ENCODE measurements at places on chromosomes 4 and X. TPM values are rescaled to one million over a fixed set of nuclear protein-coding genes. Genes with fewer than 3 reads are reported as not detected.

PF4V1 gene
- total RNA-seq: 3.4 TPM

DNA sequence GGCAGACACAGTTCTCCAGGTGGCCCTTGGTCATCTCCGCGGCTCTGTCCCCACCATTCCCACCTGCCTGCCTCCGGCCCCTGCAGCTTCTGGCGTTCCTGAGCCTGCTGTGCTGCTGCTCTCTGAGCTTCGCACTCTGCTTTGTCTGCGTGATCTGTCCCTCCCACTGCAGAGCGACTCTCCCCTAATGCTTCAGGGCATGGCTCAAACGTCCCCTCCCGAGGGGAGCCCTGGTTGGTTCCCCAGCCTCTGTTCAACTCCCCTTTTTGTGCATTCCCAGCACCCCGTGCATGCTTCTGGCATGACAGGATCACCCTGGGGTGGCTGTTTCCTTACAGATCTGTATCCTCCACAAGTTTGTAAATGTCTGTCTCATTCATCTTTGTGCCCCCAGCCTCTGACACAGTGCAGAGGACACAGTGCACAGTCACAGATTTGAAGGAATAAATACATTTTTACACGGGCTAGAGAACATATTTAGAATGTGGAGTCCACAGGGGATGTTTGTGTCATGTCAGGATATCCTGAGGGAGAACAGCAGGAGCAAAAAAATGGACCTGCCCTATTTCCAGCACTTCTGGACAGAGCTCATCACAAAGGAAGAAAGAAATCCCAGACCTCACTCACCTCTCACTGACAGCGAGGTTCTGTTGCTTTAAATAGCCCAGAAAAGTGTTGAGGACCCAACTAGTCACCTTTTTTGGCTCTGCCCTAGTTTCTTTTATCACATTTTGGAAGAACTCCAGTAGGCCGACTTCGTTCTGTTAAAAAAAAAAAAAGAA lies 72.6 kb downstream of the GATB start:
- no peaks in the 10 kb centered on the region for H3K36me3 ChIP-seq
- H3K27me3 ChIP-seq: no peaks in the 10 kb centered on the region
- no peaks in the 10 kb centered on the region for H3K4me1 ChIP-seq
- no peak for DNase-seq
- peak overlapping the region; percentile 18 for H3K27ac ChIP-seq

NALF2 gene
- 0.15 TPM for total RNA-seq

DNA sequence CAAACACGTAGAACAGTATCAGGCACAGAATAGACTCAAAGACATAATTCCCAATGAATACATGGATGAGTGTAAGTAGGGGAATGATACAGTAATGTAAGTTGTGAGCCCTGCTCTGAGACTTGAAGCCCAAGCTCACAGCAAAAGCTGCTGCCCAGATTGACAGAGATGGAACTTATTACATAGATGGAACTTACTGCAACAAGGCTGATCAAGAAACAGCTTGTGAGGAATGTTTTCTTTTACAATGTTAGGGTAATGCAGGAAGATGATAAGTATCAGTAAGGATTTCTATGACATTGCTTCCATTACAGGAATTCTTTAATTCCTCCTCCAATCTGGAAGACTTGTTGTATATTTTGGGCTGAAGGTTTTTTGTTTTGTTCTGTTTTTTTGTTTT lies 278.4 kb downstream of the IL15 start:
- no peak overlapping the region for H3K4me3 ChIP-seq
- no peak overlapping the region for H3K27ac ChIP-seq
- no peaks in the 10 kb centered on the region for H3K27me3 ChIP-seq
- no peaks in the 10 kb centered on the region for H3K36me3 ChIP-seq

DNA sequence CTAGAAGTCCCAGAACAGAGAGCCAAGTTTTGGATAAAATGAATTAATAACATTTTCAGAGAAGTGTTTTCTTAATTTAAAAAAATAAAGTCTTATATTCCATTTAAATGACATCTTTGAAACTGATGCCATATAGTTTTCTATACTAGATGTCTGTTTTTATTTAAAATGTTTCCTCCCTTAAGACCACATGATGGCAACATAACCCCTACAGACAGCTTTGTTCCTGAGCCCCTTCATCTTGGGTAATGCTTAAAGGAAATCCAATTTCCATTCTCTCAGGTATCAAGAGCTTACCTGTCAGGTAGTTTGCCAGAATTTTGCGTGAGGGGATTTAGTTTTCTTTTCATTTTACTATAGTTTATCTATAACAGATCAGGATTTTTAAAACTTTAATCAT lies 181.4 kb upstream of the UGT8 start:
- no peak overlapping the region for H3K27ac ChIP-seq
- H3K4me3 ChIP-seq: no peak overlapping the region
- H3K4me1 ChIP-seq: no peaks in the 10 kb centered on the region
- no peak for DNase-seq
- H3K36me3 ChIP-seq: no peaks in the 10 kb centered on the region
- no peaks in the 10 kb centered on the region for H3K27me3 ChIP-seq

GRCh38 chr4:172843192-172843591 lies 325.4 kb upstream of the GALNT7 start:
- no peaks in the 10 kb centered on the region for H3K27me3 ChIP-seq
- no peaks in the 10 kb centered on the region for H3K4me1 ChIP-seq
- no peak overlapping the region for H3K27ac ChIP-seq
- H3K36me3 ChIP-seq: no peaks in the 10 kb centered on the region

C4orf36 gene
- not detected for total RNA-seq

GRCh38 chr4:28469886-28470285 lies 1609.2 kb downstream of the STIM2 start:
- H3K4me1 ChIP-seq: no peaks in the 10 kb centered on the region
- DNase-seq: no peak
- no peaks in the 10 kb centered on the region for H3K36me3 ChIP-seq
- no peaks in the 10 kb centered on the region for H3K27me3 ChIP-seq
- H3K4me3 ChIP-seq: no peak overlapping the region
- H3K27ac ChIP-seq: no peak overlapping the region

DNA sequence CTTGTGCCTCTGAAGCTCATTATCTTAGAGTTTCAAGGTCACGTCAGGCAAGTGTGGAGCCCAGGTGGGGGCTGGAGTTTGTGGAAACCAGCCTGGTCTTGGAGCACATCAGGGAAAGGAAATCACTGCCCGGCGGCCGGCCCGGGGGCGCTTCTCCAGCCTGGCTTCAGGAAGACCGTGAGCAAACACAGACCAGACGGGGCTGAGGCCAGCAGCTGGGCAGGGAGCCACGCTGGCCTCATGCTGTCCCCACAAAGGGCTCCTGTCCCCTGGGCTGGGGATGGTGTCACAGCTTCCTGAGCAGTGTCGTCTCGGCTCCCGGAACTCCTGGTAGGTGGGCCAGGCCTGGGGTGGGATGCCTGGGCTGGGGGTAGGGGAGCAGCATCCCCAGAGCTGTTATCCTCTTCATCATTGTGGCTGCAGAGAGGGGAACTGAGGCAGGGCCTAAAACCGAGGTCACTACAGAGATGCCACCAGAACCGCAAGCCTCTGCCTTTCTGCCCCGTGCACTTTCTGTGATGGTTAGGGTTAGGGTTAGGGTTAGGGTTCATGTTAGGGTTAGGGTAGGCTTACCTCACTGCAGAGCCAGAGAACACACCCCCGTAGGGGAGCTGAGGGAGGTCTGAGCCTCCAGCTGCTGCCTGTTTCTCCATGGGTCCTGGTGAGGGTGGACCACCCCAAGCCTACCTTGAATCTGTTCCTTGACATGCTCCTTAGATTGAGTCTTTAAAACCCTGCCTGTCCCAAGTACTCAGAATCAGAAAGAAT lies 77.5 kb downstream of the HTRA3 start:
- no peaks in the 10 kb centered on the region for H3K36me3 ChIP-seq
- H3K27ac ChIP-seq: no peak overlapping the region
- no peak overlapping the region for H3K4me3 ChIP-seq

DNA sequence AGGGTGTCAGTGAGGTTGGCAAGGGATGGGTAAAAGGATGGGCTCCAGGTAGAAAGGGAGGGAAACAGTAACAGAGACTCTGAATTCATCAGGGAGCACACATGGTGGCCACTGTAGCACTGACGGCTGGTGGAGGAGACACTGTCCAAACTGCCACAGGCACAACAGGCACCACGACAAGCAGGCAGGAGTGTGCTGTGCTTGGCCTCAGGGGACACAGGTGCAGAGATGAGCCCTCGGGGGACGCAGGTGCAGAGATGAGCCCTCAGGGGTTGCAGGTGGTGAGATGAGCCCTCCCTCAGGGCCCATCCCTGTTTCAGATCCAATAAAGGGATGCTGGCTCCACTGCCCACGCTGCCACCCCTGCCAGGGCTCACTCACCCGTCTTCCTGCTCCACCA lies 7.6 kb downstream of the PDE6B start:
- DNase-seq: no peak
- H3K4me1 ChIP-seq: no peaks in the 10 kb centered on the region
- no peaks in the 10 kb centered on the region for H3K27me3 ChIP-seq
- no peak overlapping the region for H3K27ac ChIP-seq
- H3K4me3 ChIP-seq: no peak overlapping the region

SYNPO2 gene
- 36.9 TPM for total RNA-seq

DNA sequence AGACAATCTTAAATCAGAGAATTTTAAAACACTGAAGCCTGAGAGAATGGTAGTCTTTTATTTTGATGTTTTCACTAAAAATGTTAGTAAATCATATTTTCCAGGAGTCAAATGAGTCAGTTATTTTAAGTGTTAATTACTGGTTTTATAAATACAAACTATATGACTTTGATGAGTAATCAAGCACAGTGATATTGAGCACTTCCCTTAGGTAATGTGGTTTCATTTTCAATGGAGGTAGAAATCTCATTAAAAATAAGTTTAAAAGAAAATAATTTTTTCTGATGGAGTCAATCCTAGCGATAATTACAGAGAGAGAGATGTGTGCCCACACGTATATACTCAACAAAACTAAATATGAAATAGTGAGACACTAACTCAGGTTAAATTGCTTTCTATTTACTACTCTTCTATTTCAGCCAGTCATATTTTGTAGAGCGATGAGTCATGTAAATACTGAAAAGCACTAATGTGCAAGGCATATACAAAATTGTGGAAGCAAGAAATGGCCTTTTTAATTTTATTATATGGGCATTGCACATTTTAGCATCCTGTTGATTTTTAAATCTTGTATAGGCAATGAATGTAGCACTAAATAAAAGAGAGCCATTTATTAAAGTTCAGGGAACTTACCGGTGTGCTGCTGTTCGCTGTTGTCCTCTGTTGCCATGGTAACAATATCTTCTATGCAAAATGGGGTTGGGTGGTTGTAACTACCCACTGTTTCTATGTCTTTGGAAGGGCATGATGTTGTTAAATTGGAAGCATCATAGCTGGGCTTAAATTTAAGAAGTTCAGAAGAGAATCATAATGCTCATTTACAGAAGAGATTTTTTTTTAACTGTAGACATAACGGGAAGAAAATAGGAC lies 513.7 kb downstream of the TLL1 start:
- H3K27me3 ChIP-seq: no peaks in the 10 kb centered on the region
- no peaks in the 10 kb centered on the region for H3K4me1 ChIP-seq
- H3K4me3 ChIP-seq: no peak overlapping the region
- DNase-seq: no peak
- no peaks in the 10 kb centered on the region for H3K36me3 ChIP-seq

SPANXA1 gene
- not detected for total RNA-seq

- no peaks in the 10 kb centered on the region for H3K27me3 ChIP-seq
- DNase-seq: peak; percentile 64
- peak overlapping the region; percentile 51 for H3K27ac ChIP-seq
- no peak overlapping the region for H3K4me3 ChIP-seq
- H3K36me3 ChIP-seq: no peaks in the 10 kb centered on the region
Observed at GRCh38 chrX:40262157-40263013, 164.6 kb upstream of the BCOR start.

MAGEB1 gene
- not detected for total RNA-seq

DNA sequence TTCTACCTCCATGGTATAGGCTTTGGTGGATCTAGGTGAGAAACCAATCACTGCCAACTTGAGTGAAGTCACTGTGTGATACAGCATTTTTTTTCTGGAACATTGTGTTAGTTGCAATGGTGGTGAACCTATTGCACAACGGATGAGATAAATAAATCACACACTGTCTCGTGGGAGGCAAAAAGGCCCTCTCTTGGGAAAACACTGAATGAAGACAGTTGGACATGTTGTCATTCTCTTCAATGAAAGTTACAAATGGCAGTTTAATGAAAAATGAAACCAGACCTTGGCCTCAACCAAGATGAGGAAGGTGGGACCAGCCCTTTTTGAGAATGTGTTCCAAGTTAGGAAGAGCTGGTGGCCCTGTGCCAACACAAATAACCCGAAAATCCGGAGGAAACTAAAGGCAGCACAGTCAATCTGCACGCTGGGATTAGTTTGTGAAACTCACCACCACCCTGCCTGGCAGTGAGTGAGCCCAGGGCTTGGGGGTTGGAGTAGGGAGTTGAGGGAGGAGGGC lies 5.4 kb upstream of the ADGRG2 start:
- no peaks in the 10 kb centered on the region for H3K36me3 ChIP-seq
- peaks cover 12% of the 10 kb centered on the region for H3K27me3 ChIP-seq
